ENCODE measurements at places on chromosomes 16 and 17.
A peak's percentile ranks its signal among the peaks of the same experiment; 100 is the strongest.

- DNase-seq = no peak
Observed at GRCh38 chr17:30832438-30833124, 815 bp downstream of the ATAD5 start.

DNA sequence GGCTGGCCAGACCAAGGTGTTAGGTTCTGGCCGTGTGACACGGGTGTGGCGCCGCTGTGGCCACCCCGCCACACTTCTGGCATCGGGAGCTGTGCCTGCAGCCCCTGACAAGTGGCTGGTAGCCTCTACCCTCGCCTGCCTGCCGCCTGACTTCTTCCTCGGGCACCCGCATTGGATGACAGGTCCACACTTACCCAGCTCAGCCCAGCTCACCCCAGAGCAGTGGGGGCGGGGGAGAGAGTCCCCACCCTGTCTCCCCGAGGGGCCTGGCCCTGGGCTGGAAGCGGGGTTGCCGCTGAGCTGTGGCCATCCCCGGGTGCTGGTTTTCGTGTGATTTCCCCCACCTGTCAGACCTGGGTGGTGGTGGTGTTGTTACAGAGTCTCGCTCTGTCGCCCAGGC lies 53.9 kb upstream of the ACSF3 start:
- no peak for DNase-seq

- no peak for DNase-seq
Observed at GRCh38 chr17:76650504-76650903, 6.9 kb upstream of the ST6GALNAC1 start.

DNA sequence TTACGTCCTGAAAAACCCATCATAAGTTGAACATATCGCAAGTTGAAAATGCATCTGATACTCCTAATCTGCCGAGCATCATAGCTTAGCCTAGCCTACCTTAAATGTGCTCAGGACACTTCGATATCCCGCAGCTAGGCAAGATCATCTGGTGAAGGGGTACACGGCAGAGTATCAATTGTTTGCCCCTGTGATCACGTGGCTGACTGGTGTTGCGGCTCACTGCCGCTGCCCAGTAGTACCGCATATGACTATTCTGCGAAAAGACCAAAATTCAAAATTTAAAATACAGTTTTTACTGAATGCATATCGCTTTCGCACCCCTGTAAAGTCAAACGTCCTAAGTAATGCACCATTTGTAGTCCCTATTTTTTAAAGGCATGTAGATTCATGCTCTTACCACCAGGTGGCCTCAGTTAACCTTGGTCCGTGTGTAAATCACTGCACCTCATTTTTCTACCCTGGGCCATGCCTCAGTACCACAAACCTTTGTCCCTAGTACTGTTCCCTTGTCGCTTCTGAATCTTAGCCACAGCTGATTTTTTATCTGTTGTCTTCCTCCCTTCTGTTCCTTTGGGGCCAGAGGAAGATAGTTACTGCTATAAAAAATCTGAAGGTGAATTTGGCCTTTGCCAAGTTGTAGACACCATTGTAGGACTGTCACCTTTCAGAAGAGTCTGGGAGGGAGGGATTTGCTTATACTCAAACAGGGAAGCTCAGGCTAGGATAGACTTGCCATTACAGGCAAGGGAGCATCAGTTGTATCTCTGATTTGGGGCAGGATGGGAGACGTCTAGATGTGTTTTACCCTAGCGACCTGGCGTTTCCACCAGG lies 34.4 kb downstream of the WWP2 start:
- DNase-seq = no peak

DNA sequence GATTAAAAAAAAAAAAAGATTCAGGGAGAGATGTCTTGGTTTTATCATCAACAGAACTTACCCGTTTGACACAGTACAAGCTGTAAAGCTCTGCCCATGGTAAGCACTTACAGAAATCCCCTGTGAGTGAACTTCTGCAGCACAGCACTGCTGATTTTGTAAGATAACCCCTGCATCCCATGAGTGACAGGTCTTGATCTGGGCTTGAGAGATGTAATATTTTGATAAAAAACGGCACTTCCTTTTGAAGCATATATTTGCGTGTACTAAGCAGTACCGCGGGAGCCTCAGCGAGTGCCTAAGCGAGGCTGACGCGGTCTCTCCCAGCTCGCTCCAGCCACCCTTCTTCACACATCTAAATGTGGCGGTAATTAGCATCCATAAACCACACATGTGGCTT lies 50.5 kb downstream of the IKZF3 start:
- DNase-seq = no peak

- DNase-seq = no peak
Observed at GRCh38 chr16:52921104-52921503, 131.6 kb downstream of the CHD9NB start.

DNA sequence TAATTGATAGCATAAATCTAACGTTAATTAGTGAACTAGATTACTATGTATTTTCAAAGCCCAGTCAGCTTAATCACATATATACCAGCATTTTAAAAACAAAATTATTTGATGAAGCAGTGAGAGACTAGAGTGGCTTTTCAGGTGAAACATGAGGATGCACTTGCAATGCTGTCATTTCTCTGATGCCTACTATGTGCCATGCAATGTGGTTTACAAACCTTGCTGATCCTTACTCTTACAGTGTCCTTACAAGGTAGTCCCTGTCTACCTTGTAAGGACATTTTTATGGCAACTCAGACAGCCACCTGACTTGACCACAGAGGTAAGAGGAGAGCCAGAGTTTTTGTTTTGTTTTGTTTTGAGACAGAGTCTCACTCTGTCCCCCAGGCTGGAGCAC lies 42.7 kb downstream of the CYB5B start:
- DNase-seq = no peak

- no peak for DNase-seq
Observed at GRCh38 chr16:50126183-50126582, 26.9 kb upstream of the TENT4B start.

GRCh38 chr16:84917492-84917891 lies 93.8 kb downstream of the ZDHHC7 start:
- DNase-seq = no peak

DNA sequence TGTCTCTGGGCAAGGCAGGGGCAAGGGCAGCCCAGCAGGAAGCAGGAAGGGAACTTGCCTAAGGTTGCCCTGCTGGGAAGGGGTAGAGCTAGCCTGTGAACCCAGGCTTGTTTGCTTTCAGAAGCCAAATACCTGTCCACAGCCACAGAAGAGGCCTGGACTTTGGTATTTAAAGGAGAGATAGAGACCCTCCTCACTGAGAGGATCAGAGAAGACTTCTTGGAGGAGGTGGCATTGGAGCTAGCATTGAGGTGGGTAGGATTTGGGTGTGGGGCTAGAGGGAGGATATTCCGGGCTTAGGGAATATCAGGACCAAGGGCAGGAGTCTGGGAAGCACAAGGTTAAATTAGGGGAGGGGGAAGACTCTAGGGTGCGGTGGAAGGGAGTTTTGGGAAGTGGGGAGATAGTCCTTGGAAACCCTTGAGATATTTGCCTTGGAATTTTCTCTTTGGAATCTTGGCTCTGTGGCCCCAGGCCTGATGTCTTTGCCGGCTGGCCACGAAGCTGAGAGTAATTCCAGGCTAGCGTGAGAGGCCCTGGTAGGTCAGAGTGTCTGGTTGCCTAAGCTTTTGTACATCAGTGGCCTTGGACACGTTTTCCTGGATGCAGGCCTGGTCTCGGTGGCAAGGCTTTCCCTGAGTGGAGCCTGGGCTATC lies 13.1 kb upstream of the ETV4 start:
- no peak for DNase-seq

DNA sequence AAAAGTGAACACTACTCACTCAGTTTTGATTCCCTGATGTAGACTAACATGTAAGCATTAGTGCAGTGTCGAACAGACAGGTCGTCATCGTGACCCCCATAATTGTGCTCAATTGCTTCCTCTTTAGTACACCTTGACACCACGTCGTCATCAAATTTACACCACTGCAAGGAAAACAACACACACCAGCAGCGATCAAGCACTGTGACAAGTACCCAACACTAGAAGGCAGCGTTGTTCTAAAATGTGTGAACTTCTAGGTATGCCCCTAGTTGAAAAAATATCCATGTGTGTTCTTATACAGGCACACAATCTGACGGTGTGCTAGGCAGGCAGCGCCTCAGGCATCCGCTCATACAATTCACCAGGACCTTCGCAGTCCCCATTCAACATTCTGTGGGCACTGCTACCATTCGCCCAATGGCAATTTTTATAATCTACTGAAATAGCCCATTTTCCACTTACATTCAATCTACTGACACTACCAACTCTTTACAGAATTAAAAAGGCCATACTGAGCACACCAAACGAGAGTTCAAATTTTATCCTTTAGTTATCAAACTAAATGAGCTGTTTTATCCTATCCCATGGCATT lies 23.1 kb downstream of the LITAFD start:
- DNase-seq = no peak

DNA sequence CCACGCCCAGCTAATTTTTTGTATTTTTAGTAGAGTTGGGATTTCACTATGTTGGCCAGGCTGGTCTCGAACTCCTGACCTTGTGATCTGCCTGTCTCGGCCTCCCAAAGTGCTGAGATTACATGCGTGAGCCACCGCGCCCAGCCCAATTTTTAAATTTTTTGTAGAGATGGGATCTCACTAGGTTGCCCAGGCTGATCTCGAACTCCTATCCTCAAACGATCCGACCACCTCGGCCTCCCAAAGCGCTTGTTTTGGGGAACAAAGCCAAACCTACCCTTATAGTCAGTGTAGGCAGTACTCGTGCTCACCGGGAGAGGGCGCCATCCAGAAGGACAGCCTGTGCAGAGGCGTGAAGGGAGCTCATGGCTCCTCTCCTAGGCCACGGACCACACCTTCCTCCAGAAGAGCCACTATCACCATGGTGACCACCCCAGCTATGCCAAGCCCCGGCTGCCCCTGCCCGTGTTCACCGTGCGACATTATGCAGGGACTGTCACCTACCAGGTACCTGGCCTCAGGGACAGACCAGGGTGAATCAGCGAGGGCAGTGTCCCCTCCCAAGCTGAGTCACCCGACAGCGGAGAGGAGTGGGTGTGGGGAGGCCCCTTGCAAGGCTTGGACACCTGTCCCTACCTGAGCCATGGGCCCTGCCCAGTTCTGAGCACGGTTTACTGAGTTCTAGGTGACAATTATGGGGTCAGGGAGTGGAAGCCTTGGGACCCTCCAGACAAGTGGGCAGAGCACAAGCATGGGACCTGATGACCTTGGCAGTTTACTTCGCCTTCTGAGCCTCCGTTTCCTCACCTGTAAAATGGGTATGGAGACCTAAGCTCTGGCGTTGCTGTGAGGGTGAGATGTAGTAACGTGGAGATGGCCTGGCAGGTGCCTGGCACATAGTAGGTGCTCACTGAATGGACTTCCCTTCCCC lies 13.7 kb downstream of the MYO15B start:
- DNase-seq = no peak

DNA sequence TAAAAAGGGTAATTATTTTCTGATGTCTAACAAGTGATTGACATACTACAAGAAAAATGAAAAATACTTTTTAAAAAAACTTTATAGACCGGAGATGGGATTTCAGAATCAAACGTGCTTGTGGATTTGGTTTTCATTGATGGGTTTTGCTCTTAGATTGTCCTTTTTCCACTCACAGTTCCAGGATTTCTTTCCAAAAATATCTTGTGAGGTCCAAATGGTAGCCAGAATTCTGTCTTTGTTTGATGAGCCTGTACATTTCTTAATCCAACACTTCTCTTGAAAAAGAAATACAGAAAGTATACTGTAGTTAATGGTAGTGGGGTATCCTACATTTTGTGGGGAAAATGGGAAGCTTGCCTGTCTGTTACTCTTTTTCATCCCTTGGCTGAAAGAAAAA lies 329.3 kb downstream of the KCNJ2 start:
- no peak for DNase-seq

DNA sequence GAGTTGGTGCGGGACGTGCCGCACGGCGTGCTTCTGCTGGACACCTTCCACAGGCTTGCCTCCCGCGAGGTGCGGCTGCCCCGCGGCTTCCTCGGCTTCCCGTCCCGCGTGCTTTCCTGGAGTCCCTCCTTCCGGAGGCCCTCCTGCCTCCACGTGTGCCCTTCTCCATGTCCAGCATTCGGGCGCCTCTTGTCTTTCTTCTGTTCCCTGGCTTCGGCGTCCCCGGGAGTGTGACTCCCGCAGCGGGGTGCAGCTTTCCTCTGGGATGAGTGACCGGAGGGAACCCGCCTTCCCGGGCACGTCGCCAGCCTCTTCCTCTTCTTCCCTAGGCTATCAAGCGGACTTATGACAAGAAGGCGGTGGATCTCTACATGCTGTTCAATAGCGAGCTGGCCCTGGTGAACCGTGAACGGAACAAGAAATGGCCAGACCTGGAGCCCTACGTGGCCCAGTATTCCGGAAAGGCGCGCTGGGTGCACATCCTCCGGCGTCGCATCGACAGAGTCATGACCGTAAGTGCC lies 23.0 kb downstream of the DNAH2 start:
- DNase-seq = no peak

- no peak for DNase-seq
Observed at GRCh38 chr16:4003576-4003975, 112.7 kb downstream of the ADCY9 start.

GRCh38 chr16:67514382-67514828 lies 14.2 kb upstream of the RIPOR1 start:
- DNase-seq = peak; percentile 42

GRCh38 chr16:31334934-31335333 lies 20.0 kb upstream of the ITGAX start:
- DNase-seq = no peak

- no peak for DNase-seq
Observed at GRCh38 chr17:43003542-43004172, 2.9 kb upstream of the IFI35 start.

GRCh38 chr17:42422958-42423712 lies at the start of gene CAVIN1:
TSS of gene CAVIN1 (minus strand) at chr17:42423256. CDS start at chr17:42423097, 159 bp downstream.
- DNase-seq = peak; percentile 94

- no peak for DNase-seq
Observed at GRCh38 chr16:27972500-27972899, 91.0 kb downstream of the GSG1L start.

DNA sequence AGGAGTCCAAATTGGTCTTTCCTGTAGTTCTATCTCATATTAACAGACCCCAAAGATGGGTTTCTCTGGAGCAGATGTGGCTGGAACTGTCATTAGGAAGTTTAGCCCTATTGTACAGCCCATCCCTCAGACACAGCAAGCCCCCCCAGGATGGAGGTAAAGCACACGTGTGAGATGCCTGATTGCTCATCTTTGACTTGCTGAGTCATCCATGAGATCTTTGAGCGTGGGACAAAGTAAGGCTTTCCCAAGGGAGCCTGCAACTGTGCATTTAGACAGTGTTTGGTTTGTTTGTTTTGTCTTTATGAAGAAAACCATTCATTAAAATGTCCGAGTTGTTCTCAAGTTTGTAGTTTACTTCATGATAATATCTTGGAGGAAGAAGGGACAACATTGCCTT lies 145.3 kb upstream of the CDH13 start:
- no peak for DNase-seq

- DNase-seq = no peak
Observed at GRCh38 chr16:78437352-78437968, 338.0 kb downstream of the WWOX start.

DNA sequence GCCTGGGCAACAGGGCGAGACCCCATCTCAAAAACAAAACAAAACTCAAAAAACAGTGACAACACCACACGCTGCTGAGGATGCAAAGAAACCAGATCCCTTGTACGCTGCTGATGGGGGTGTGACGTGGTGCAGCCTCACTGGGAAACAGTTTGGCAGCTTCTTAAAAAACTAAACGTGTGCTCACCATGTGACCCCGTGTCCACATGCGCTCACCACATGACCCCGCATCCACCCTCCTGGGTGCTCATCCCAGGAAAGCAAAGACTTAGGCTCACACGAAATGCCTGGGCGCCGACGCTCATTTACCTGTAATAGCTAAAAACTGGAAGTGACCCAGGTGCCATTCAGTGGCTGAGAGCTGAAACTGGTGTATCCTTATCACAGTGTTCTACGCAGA lies 19.9 kb upstream of the RPL13 start:
- no peak for DNase-seq

GRCh38 chr17:34156401-34156740 lies 98.7 kb upstream of the CCL2 start:
- no peak for DNase-seq
